ENCODE measurements at places on chromosomes 4 and X.

GRCh38 chr4:107826421-107826980 is 1.8 kb downstream of the SGMS2 start:
- H3K27me3 ChIP-seq = peaks cover 61% of the 10 kb centered on the region
- no peak for ATAC-seq
- H3K4me1 ChIP-seq = peaks cover 22% of the 10 kb centered on the region
- H3K4me3 ChIP-seq = no peak overlapping the region
- H3K27ac ChIP-seq = no peak overlapping the region

DNA sequence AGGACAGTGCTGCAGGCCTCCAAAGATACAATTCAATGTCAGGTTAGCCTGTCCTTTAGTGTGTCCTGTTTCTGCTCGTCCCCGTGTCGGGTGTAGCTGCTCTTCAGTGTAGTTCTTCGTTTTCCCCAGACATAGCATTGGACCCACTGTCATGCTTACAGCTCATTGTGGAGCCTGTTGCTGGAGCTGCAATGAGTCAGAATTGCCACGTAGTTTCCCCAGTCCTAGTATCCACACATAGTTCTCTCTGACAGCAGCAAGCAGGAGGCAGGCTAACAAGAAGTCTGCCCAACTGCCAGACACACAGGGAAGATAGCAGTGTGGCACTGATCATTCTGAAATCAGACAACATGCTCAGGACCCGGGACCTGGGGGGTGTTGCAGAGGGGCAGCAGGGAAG is 49.2 kb downstream of the MOSPD2 start:
- H3K27me3 ChIP-seq = no peaks in the 10 kb centered on the region
- H3K36me3 ChIP-seq = peaks cover 16% of the 10 kb centered on the region
- H3K27ac ChIP-seq = no peak overlapping the region
- H3K4me3 ChIP-seq = no peak overlapping the region
- H3K4me1 ChIP-seq = peaks cover 10% of the 10 kb centered on the region

- no peak overlapping the region for H3K27ac ChIP-seq
- no peaks in the 10 kb centered on the region for H3K36me3 ChIP-seq
- no peak overlapping the region for H3K4me3 ChIP-seq
- no peaks in the 10 kb centered on the region for H3K4me1 ChIP-seq
- ATAC-seq = no peak
Observed at GRCh38 chr4:21507439-21507838, 441.1 kb downstream of the KCNIP4 start.

- H3K4me3 ChIP-seq = peak overlapping the region; percentile 75
- no peak overlapping the region for H3K27ac ChIP-seq
- peaks cover 37% of the 10 kb centered on the region for H3K4me1 ChIP-seq
- peaks cover 50% of the 10 kb centered on the region for H3K27me3 ChIP-seq
Observed at GRCh38 chr4:42398171-42398870, 1.0 kb downstream of the SHISA3 start.

DNA sequence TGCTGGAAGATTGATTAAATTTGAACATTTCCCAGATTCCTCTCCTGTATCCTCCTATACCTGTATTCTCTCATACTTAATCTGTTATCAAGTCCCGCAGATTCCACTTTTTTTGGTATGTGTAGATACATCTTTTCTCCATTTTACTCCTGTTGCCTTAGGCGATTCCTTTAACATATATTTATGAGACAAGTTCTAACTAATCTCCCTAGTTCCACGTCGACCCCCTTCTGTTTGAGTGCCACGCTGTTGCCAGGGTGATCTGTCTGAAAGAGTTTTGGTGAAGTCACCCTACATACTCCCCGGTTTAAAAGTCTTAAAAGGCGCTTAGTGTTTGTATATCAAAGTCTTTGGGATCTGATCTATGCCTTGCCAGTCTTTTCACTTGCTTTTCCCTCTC is 2.4 kb downstream of the HNRNPH2 start:
- peaks cover 16% of the 10 kb centered on the region for H3K36me3 ChIP-seq
- no peaks in the 10 kb centered on the region for H3K27me3 ChIP-seq
- peak overlapping the region; percentile 44 for H3K4me3 ChIP-seq
- no peak for ATAC-seq

- no peak overlapping the region for H3K4me3 ChIP-seq
- ATAC-seq = no peak
- no peaks in the 10 kb centered on the region for H3K4me1 ChIP-seq
- no peaks in the 10 kb centered on the region for H3K36me3 ChIP-seq
- no peak overlapping the region for H3K27ac ChIP-seq
Observed at GRCh38 chr4:159547645-159548308, 444.9 kb downstream of the RAPGEF2 start.

GRCh38 chr4:104726002-104726401 is 231.3 kb upstream of the CXXC4 start:
- H3K4me1 ChIP-seq = no peaks in the 10 kb centered on the region
- H3K36me3 ChIP-seq = no peaks in the 10 kb centered on the region
- ATAC-seq = no peak
- H3K27me3 ChIP-seq = no peaks in the 10 kb centered on the region

GRCh38 chr4:15353207-15353606 is 74.6 kb upstream of the C1QTNF7 start:
- peaks cover 11% of the 10 kb centered on the region for H3K4me1 ChIP-seq
- no peak overlapping the region for H3K4me3 ChIP-seq
- peaks cover 8% of the 10 kb centered on the region for H3K27me3 ChIP-seq
- no peak for ATAC-seq
- H3K27ac ChIP-seq = no peak overlapping the region

DNA sequence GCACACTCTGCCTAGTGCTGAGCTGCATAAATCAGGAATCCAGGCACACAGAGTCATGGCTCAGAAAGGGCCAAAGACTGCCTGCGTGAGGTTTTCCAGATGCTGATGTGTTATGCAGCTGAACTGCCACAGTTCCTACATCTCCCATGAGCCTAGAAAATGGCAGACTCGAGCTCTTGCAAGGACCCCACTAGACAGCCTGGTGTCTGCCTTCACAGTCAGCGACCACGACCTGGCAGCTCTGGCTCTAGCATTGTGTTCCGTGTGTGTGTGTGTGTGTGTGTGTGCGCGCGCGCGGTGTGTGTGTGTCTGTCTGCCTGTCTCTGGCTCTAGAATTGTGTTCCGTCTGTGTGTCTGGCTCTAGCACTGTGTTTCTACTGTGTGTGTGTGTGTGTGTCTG is 203.6 kb upstream of the AGTR2 start:
- H3K27me3 ChIP-seq = no peaks in the 10 kb centered on the region
- no peak for ATAC-seq
- H3K27ac ChIP-seq = no peak overlapping the region
- H3K36me3 ChIP-seq = no peaks in the 10 kb centered on the region
- no peaks in the 10 kb centered on the region for H3K4me1 ChIP-seq

- H3K4me1 ChIP-seq = no peaks in the 10 kb centered on the region
- no peak overlapping the region for H3K27ac ChIP-seq
- no peaks in the 10 kb centered on the region for H3K27me3 ChIP-seq
Observed at GRCh38 chr4:77052352-77052751, 23.4 kb downstream of the CCNI start.

DNA sequence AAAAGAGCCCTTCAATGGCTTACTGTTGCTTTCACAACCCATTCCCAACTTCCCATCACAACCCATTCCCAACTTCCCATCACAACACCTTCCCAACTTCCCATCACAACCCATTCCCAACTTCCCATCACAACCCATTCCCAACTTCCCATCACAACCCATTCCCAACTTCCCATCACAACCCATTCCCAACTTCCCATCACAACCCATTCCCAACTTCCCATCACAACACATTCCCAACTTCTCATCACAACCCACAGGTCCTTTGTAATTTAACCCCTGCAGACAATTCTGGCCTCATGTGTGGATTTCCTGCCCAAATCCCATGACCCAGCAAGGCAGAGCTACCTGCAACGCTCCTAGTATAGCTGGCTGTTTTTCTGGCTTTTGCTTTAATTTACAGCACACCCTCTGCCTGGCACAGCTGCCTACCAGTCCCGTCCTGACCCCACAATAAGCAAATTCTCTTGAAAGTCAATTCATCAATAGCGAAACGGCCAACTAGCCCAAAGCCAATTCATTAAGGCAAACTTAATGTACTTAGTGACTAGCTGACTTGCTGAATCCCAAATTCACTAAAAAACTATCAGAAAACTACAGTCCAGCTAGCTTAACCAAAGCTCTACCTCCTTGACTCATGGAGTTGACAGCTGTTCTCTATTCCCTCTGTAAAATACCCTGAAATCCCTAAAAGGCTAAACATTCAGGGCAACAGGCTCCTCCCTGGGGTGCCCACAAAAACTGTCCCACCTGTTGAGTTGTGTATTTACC is 75.6 kb downstream of the AFAP1 start:
- ATAC-seq = no peak
- no peak overlapping the region for H3K27ac ChIP-seq
- peak overlapping the region; percentile 42 for H3K4me3 ChIP-seq
- peaks cover 16% of the 10 kb centered on the region for H3K27me3 ChIP-seq
- peaks cover 6% of the 10 kb centered on the region for H3K36me3 ChIP-seq
